IPS DF 6.9 (cell line): ENCODE measurements at places on chromosomes 2 and 18.
A peak's percentile ranks its signal among the peaks of the same experiment; 100 is the strongest.

DNA sequence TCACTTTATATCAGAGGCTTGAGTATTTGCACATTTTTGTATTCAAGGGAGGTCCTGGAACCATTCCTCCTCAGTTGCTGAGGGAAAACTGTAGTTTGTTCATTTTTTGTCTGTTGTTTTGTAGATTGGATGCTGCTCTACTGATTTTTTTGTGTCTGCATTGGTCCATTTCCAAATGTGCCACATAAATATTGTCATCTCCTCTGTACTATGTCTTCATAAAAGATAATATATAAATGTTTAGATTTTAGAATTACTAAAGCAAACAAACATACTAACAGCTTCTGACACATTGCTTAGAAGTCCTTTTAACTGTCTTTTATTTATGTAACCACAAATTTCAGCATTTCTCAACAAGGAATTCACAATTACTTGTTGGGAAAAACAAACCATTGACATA is 356.8 kb downstream of the PLCL1 start:
- no peak for DNase-seq
- no peaks in the 10 kb centered on the region for H3K36me3 ChIP-seq
- H3K4me3 ChIP-seq = no peak overlapping the region
- H3K4me1 ChIP-seq = no peaks in the 10 kb centered on the region
- H3K27me3 ChIP-seq = no peaks in the 10 kb centered on the region

- H3K4me3 ChIP-seq = no peak overlapping the region
- H3K36me3 ChIP-seq = no peaks in the 10 kb centered on the region
- H3K27me3 ChIP-seq = no peaks in the 10 kb centered on the region
- no peaks in the 10 kb centered on the region for H3K4me1 ChIP-seq
Measured at GRCh38 chr18:51614967-51615571, 417.6 kb upstream of the MEX3C start.

DNA sequence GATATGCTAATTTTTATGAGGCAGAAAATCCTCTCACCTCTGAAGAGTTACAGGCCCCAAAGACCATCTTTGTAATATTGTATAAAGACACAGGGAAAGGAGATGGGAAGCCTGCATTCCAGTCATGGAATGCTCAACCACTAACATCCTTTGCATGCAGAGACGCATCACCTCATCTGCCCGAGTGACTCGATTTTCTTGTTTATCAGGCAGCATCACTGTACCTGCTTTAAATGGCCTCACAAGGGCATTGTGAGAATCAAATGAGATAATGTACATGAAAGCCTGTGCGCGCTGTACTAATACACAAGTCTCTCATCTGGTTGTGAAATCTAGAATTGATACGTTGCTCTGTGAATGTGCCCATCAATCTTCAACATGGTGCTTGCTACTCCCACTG is 10.2 kb upstream of the TMEM247 start:
- no peak for DNase-seq
- H3K4me1 ChIP-seq = no peaks in the 10 kb centered on the region
- no peak overlapping the region for H3K4me3 ChIP-seq
- H3K27me3 ChIP-seq = no peaks in the 10 kb centered on the region
- no peaks in the 10 kb centered on the region for H3K36me3 ChIP-seq

GRCh38 chr2:125107446-125107845 is 1082.4 kb downstream of the CNTNAP5 start:
- H3K27me3 ChIP-seq = no peaks in the 10 kb centered on the region
- H3K36me3 ChIP-seq = no peaks in the 10 kb centered on the region
- H3K4me3 ChIP-seq = no peak overlapping the region
- DNase-seq = no peak
- H3K4me1 ChIP-seq = no peaks in the 10 kb centered on the region

- H3K27me3 ChIP-seq = no peaks in the 10 kb centered on the region
- no peaks in the 10 kb centered on the region for H3K36me3 ChIP-seq
- H3K4me3 ChIP-seq = no peak overlapping the region
- no peak for DNase-seq
- no peak overlapping the region for H3K27ac ChIP-seq
Measured at GRCh38 chr2:183117226-183117625, 7.0 kb upstream of the NUP35 start.

GRCh38 chr18:48989304-48990303 is 38.8 kb upstream of the SMAD7 start:
- no peak for DNase-seq
- H3K4me1 ChIP-seq = 0 out of 2 replicates have a peak, but pooled peaks cover 1% of the 10 kb centered on the region
- H3K27me3 ChIP-seq = no peaks in the 10 kb centered on the region

DNA sequence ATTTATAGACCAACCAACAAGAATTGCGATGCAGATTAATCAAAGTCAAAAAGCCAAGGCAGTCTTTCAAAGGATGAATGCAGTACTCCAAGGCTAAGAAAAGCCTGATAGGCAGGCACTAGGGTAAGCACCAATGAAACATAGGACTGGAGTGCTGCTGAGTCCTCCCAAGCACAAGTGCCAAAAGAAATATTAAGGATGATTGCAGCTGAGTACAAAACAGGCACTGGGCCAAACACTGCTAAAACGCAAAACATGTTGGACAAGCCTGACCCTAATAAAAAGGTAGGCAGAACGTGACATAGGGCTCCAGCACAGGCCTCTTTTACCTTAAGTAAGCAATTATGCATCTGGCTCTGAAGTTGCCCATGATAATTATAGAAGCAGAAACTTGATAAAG is 160.1 kb upstream of the LRP1B start:
- no peaks in the 10 kb centered on the region; the same call in 1 of the 2 replicates for H3K36me3 ChIP-seq
- H3K27me3 ChIP-seq = no peaks in the 10 kb centered on the region
- no peak for DNase-seq
- no peak overlapping the region for H3K27ac ChIP-seq
- no peaks in the 10 kb centered on the region; the same call in 1 of the 2 replicates for H3K4me1 ChIP-seq
- no peak overlapping the region for H3K4me3 ChIP-seq

GRCh38 chr2:57376985-57377384 is 669.6 kb upstream of the VRK2 start:
- no peaks in the 10 kb centered on the region for H3K27me3 ChIP-seq
- no peaks in the 10 kb centered on the region for H3K4me1 ChIP-seq
- H3K36me3 ChIP-seq = no peaks in the 10 kb centered on the region
- H3K27ac ChIP-seq = no peak overlapping the region

DNA sequence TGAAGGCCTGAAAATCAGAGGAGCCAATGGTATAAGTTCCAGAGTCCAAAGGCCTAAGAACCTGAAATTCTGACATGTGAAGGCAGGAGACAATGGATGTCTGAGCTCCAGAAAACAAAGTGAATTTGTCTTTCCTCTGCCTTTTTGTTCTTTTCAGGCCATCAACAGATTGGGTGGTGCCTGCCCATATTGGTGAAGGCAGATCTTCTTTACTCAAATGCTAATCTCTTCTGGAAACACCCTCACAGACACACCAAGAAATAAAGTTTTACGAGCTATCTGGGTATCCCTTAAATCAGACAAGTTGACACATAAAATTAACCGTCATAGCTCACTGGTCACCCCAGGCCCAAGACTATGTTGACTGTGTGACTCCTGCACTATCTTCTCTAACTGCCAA is 163.8 kb upstream of the NCKAP5 start:
- no peaks in the 10 kb centered on the region for H3K36me3 ChIP-seq
- no peaks in the 10 kb centered on the region for H3K4me1 ChIP-seq
- H3K27me3 ChIP-seq = no peaks in the 10 kb centered on the region
- no peak overlapping the region for H3K27ac ChIP-seq

DNA sequence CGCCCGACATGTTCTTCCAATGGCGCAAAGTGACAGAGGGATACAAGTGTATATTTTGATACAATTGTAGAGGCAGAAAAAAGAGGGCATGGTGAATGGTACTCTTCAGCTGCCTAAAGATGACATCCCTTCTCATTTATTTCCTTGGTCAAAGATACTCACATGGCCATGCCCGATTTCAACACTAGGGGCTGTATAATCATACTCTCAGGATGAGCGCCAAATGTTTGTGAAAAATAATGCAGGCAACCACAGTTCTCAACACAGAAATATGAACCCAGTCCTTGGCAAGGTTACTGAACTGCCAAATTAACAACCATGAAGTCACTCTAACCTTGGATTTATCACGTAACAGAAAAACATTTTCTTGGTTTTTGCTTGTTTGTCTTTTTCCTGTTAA is 204.4 kb downstream of the CCDC102B start:
- H3K27me3 ChIP-seq = no peaks in the 10 kb centered on the region
- H3K27ac ChIP-seq = no peak overlapping the region
- H3K36me3 ChIP-seq = no peaks in the 10 kb centered on the region
- no peak overlapping the region for H3K4me3 ChIP-seq

- no peaks in the 10 kb centered on the region for H3K36me3 ChIP-seq
- peaks cover 6% of the 10 kb centered on the region for H3K4me1 ChIP-seq
- H3K27ac ChIP-seq = no peak overlapping the region
- H3K4me3 ChIP-seq = no peak overlapping the region
- DNase-seq = no peak
Measured at GRCh38 chr2:46147626-46148368, 149.4 kb upstream of the EPAS1 start.

DNA sequence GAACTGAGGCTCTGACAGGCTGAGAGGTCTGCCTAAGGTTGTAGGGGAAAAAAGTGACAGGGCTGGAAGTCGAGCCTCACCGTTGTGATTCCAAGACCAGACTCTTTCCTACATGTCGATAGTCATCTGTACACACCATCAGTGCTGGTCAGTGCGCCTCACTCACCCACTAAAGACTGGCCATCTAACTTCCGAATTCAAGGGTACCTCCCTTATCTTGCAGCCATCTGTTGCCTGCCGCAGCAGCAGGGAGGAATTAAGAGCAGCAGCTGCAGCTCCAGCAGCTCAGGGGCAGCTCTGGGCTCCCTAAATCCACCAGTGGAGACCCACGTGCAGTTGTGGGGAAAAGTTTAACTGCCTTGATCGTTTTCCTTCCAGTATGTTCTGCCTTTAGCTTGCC is 32.6 kb upstream of the GPR39 start:
- H3K27ac ChIP-seq = no peak overlapping the region
- H3K27me3 ChIP-seq = no peaks in the 10 kb centered on the region

DNA sequence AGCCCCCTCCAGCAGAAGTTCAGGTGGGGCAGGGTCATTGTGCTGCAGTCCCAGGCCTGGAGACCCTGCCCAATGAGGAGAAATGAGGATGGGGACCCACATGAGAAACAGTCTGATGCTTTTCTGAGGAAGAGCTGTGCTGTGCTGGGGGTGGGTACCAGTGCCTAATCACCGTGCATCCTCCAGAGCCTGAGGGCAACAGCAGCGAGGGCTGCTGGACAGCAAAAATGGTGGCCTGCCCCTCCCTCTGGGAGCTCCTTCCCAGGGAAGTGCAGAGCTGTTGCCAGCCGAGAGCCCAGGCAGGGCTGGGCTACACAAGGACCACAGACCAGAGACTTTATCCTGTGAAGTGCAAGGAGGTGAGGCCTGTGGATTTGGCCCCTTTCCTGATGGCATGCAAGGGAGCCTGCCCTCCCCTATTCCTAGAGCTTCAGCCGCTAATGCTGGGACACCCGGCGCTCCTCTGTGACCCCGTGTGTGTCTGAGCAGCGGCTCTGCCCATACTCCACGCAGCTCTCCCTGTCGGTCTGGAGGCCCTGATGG is 134.8 kb downstream of the DSEL start:
- H3K4me3 ChIP-seq = no peak overlapping the region
- no peaks in the 10 kb centered on the region for H3K36me3 ChIP-seq
- H3K4me1 ChIP-seq = no peaks in the 10 kb centered on the region
- no peak for DNase-seq

GRCh38 chr2:31831585-31831984 is 179.2 kb downstream of the MEMO1 start:
- H3K4me3 ChIP-seq = no peak overlapping the region
- no peak overlapping the region for H3K27ac ChIP-seq
- no peaks in the 10 kb centered on the region for H3K27me3 ChIP-seq
- no peaks in the 10 kb centered on the region for H3K36me3 ChIP-seq

DNA sequence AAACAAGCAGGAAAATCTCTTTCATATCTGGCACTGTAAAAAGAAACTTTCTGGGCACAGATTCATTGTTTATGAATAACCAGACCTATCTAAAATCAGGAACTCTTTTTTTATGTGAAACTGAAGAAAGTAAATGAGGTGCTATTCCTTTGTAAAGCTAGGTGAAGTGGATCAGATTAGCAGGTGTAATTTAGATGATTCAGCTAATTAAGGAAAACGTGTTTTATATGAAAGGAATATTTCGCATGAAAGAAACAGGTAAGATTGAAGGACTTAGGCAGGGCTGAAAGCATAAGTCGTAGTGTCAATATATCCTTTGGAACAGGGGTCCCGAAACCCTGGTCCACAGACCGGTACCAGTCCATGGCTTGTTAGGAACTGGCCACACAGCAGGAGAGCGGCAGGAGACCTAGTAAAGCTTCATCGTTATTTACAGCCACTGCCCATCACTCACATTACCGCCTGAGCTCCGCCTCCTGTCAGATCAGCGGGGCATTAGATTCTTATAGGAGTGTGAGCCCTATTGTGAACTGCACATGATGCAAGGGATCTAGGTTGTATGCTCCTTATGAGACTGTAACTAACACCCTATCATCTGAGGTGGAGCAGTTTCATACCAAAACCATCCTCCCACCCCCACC is 20.3 kb upstream of the XIRP2 start:
- H3K36me3 ChIP-seq = no peaks in the 10 kb centered on the region
- DNase-seq = no peak
- no peak overlapping the region for H3K27ac ChIP-seq
- no peaks in the 10 kb centered on the region; the same call in 1 of the 2 replicates for H3K4me1 ChIP-seq
- no peaks in the 10 kb centered on the region for H3K27me3 ChIP-seq
- H3K4me3 ChIP-seq = no peak overlapping the region

DNA sequence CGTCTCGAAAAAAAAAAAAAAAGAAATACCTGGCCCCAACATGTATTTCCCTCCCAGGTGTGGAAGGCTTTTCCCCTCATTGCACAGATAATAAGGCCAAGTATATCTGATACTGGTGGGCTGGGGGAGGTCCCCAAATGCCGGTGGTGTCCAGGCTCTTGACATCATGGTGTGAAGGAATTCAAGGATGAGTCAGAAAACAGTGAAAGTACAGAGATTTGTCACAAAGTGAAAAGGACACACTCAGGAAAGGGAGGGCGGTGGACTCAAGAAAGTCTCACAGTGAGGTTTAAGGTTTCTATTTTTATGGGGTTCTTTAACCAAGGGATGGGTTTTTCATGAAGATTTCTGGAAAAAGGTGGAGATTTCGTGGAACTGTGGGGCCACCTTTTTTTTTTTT is 37.8 kb upstream of the FZD5 start:
- no peak overlapping the region for H3K4me3 ChIP-seq
- no peaks in the 10 kb centered on the region for H3K36me3 ChIP-seq
- H3K4me1 ChIP-seq = peaks cover 7% of the 10 kb centered on the region; the same call in 1 of the 2 replicates

- no peaks in the 10 kb centered on the region for H3K36me3 ChIP-seq
- H3K27ac ChIP-seq = no peak overlapping the region
- H3K27me3 ChIP-seq = no peaks in the 10 kb centered on the region
- DNase-seq = no peak
- no peaks in the 10 kb centered on the region for H3K4me1 ChIP-seq
Measured at GRCh38 chr18:31451625-31452024, 4.1 kb downstream of the DSG3 start.

DNA sequence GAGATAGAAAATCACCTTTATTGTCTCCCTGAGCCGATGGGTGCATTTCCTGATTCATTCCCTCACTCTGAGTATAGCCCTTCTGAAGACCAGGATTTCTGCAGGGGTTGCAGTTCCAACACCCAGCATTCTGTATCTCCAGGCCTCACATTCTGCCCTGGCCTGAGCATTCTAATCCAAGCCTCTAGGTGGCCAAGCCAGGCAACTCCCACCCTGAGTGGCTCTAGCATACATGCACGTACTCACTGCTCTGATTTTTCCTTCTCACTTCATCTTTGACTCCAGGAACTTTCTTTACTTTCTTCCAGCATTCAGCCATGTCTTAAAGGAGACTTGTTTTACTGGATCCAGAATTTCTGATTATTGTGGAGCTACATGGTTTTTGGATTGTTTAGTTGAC is 100.7 kb upstream of the STK39 start:
- no peaks in the 10 kb centered on the region for H3K4me1 ChIP-seq
- no peak overlapping the region for H3K4me3 ChIP-seq
- H3K27me3 ChIP-seq = no peaks in the 10 kb centered on the region
- H3K36me3 ChIP-seq = no peaks in the 10 kb centered on the region
- DNase-seq = peak; percentile 57
- H3K27ac ChIP-seq = no peak overlapping the region
